Glutamatergic neuron (in vitro differentiated cells): ENCODE measurements at places on chromosomes 4 and X.

DNA sequence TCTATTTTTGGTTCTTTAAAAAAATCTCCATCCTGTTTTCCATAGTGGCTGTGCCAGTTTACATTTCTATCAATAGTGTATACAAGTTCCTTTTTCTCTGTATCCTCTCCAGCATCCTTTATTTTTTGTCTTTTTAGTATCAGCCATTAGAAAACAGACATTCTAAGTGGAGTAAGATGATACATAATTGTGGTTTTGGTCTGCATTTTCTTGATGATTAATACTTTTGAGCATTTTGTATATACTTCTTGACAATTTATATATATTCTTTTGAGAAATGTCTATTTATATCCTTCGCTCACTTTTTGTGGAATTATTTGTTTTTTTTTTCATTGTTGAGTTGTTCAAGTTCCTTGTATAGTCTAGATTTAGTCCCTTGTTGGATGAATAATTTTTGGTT lies 382.2 kb upstream of the SPOCK3 start:
- DNase-seq = no peak

GRCh38 chr4:31784558-31784957 lies 1064.4 kb downstream of the PCDH7 start:
- DNase-seq = no peak

GRCh38 chrX:84182516-84182915 lies 5.5 kb downstream of the RPS6KA6 start:
- no peak for DNase-seq

DNA sequence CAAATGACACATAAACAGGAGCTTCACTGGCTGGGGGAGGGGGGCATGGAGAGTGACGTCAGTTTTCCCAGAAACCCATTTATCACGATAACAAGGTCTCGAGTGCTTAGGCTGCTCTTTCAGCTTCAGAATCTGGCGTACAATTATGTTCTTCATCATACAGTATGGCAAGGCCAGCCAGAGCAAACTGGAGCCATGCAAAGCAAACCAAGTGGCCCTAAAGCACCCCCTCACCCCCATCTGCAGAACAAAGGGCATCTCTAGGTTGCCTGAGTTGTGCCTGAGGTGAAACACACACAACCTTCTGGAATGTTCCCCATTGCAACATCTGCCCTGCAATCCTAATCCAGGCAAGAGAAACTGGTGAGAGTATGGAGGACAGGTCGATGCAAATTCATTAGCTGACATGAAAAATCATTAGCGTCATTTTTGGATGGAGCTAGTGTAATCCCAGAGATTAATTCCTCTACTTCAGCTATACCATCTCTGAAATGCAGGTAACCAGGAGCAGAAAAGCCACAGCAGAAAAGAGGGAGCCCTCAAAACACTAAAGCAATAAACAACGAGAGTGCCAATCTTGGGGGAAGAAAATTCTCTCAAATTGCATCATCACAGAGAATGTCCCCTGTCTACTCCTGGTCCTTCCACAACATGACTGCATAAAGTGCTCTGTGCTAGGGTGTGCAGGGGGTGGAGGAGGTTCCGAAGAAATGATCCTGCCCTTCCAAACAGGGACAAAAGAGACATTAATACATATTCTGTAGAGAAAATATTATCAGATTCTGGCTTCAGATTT lies 1.8 kb downstream of the SEPTIN6 start:
- peak; percentile 52 for DNase-seq

- DNase-seq = no peak
Measured at GRCh38 chrX:135639066-135639780, 74.2 kb upstream of the CT45A1 start.

DNA sequence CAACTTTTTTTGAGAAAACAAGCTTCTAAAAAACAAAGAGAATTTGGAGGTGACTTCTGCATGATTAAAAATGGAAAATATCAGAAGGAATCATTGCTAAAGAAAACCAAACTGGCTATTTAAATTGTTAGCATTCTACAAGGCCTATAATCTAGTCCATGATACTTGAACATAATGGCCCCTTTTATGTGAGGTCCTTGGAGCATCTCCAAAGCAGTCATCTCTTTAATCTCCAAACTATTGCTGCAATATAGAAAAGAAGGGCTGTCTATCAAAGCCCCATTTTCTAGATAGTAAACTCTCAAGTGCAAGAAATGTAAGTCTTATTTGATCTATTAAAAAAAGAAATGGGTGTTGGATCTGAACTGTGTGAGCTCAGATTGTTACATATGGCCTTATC lies 615.1 kb downstream of the CENPC start:
- no peak for DNase-seq

DNA sequence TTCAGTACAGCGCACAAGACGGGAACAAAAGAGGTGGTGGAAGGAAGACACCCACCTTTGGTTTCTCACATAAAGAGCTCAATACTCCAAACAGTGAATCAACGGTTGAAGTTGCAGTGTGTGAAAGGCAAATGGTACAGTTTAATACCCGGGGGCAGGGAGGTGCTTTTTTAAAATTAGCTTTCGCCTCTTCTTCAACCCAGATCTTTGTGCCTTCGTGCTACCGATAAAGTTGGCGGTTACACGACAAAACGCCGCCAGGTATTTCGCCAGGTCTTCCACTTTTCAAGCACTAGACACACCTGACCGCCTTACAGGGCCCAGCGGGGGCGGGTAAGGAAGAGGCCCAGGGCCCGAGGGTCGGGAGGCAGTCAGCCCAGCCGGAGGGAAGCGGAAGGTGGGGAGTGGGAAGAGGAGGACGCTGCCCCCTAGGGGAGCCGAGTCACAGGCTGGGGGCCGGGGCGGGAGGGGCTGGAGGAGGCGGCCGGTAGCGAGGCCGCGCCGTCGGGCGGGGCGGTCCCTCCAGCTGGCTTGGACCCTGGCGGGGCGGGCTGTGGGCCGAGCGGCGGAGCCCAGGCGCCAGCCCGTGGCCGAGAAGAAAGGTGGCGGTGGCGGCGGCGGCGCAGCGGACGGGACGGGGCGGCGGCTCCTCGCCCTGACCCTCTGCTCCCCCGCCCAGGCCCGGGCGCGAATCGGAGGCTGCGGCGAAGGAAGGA lies 16.0 kb downstream of the UTP3 start:
- peak; percentile 92 for DNase-seq

DNA sequence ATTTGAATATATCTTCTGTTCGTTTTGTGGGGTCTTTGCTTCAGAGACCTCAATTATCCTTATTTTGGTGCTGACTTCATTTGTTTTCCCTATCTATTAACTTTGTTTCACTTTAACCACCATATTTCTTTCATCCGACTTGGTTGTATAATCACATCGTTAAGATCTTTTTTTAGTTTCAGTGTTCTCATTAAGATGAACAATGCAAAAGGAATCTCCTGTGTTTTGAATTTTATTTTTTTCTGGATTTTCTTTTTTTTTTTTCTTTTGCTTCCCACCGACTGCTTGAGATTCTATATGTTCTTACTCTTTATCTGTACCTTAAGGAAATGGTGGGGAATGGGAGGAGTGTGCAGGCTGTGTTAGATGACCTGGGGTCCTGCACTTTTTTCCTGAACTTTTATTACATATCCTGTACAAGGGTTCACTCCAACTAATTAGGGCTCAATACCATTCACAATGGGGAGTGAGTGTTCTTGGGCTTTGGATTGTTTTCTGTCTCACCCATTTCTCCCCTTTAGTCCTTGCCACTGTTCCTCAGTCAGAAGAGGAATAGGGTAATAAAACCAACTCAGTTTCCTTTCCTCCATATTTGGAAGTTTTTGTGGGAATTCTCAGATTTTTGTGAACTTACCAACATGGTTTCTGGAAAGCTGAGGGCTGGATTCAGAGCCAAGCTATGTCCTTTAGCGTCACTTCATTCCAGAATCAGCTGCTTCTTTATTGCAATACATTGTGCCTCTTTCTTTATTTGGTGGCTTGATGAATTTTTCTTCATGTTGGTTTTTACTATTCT lies 43.2 kb upstream of the BMPR1B start:
- DNase-seq = no peak

GRCh38 chrX:68832516-68833447 lies 4.0 kb downstream of the EFNB1 start:
- DNase-seq = no peak

DNA sequence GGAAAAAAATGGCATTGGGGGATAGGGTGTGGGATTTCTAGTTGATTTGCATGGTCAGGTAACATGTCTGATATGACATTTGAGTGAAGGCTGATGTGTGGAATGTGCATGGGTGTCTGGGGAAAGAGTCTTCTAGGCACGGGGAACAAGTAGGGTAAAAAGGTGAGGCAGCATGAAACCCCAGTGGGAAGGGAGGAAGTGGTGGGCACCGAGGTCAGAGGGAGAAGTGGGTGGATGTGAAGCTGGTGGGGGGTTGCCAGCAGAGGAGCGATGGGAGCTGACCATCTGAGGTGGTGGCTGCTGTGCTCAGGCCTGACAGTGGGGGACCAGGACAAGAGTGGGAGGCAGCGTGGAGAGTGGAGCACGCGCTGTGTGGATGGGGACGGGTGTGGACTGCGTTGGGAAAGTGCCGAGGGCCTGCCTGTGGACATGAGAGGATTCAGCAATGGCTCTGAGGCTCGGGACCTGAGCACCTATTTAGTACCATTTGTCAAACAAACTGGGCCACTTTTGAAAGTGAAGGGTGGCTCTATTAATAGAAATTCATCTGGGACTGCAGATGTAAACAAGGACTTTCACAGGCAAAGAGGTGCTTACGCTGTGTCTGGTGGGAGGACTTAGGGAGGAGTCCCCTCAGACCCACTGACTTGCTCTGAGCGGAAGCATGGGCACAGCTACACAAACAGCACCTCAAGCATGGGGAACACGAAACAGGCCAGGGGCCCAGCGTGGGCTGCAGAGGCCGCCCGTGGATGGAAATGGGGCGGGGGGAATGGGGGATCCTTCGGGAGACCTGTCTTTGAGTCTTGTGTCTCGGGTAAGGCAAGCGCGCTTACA lies 16.7 kb upstream of the S100P start:
- DNase-seq = no peak

DNA sequence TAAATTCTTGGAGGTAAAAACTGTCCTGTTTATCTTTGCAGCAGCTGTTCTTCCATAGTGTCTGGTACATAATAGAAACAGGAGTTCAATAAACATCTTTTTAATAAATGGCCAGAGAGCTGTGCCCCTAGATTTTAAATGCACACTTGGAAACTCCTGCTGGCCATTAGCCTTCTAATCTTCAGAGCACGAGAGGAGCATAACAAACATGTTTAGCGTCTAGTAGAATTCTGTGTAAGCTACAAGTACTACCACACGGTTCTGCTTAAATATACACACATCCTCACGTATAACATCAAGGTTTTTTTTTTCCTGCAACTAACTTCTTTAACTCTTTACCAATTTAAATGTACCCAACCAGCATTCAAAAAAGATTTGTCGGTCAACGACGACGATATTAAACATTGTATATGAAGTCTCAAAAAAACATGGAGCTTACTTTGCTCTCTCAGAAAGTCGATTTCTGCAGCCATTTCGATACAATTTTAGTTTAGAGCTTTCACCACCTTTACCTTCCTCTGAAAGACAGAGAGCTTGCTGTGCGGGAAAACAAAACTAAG lies 628 bp downstream of the SCLT1 start:
- DNase-seq = no peak

- DNase-seq = no peak
Measured at GRCh38 chr4:169250796-169251195, 20.0 kb downstream of the SH3RF1 start.

GRCh38 chrX:51899741-51900140 lies 6.3 kb downstream of the MAGED1 start:
- no peak for DNase-seq

GRCh38 chr4:40283968-40284367 lies 51.2 kb upstream of the CHRNA9 start:
- DNase-seq = no peak

DNA sequence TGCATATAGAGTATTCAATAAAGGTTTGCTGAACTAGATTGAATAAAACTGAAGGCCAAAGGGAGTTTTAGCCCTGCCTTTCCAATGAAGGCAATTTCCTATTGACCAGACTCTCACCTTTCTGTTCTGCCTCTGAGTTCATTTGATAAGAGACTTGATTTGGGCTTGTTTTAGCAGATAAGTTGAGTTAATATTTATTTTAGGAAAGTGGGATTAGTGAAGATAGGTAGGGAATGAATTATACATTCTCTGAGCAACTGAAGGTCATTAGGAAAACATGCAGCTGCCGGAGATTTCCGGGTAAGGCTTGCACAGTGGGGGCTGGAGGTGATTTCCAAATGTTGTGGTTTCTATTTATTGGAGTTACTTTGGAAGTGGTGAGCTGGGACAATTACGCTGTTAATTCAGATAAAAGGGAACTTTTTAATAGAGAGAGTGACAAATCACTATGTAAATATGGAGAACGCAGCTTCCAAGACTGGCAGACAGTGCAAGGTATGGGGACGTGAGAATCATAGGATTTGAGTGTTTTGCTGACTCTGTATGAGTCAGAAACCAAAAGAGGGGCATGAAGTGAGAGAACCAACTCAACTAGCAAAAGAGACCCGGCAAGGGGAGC lies 553.6 kb upstream of the BOD1L1 start:
- no peak for DNase-seq

DNA sequence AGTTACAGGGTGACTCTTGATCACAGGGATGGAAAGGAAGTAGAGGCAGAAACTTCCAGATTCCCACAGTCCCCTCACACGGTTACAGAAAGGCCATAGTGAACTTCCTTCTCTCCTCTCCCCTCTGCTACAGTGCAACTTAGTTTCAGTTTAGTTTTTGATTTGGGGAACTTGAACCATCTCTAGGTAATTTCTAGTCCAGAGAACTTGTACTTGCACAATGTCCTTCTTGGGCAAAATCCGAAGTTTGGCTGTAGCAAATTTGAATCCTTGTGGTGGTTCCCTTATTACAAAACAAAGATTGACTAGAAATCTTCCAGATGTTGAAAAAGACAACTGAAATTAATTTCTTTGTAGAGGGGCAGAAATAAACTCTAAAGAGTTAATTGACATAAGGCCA lies 1.2 kb upstream of the BLTP1 start:
- DNase-seq = no peak

GRCh38 chr4:181956512-181956911 lies 286.7 kb upstream of the TENM3 start:
- no peak for DNase-seq

GRCh38 chr4:155383541-155383940 lies 6.8 kb upstream of the MAP9 start:
- no peak for DNase-seq

DNA sequence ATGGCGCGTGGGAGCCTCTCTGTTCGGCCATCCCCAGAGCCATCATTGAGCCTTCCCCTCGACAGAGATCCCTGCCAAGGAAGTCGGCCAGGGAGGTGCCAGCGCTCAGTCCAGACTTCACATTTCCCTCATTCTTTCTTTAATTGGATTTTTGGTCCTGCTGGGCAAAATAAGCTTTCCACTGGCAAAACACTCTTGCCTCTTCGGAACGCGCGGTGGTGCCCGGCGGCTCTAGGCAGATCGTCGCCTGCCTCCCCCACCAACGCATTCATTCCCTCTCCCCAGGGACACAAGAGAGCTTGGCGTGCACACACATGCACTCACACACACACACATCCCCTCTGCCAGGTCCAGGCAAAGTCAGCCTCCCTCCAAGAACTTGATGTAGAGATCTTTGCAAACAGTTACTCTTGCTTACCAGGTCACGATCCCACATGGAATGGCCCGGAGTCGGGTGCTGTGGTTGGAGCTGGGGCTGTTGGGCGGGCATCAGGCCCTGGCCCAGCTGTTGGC lies 257.1 kb downstream of the BCOR start:
- DNase-seq = no peak

- DNase-seq = no peak
Measured at GRCh38 chr4:187550256-187550950, 445.2 kb upstream of the ZFP42 start.
